ENCODE measurements at places on chromosomes 1 and 21. TPM values are rescaled to one million over a fixed set of nuclear protein-coding genes. Genes with fewer than 3 reads are reported as not detected.

CATSPERE gene
- total RNA-seq, result 0.23 TPM

BROX gene
- total RNA-seq, result 56.7 TPM

- no peak for DNase-seq
Measured at GRCh38 chr21:15408089-15408488, 321.7 kb upstream of the USP25 start.

MRPL39 gene
- total RNA-seq, result 36.5 TPM

DNA sequence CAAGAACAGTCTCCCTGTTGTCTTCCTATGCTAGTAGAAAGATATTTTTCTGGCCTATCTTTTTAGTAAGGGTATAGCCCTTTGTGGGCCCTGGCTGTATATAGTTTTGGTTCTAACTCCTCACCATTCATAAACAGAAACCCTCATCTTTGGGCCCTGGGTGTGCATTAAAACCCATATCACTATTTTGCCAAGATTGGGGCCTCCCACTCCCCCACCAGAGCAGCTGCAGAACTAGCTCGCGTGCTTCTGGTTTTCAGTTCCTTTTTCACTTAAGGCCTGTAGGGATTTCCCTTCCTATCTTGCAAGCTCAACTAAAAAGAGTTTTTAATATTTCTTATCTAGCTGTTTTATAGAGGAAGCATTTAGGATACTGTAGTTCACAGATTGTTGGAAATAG, 106.4 kb downstream of the RGL1 start:
- DNase-seq, result no peak

GRCh38 chr1:40948741-40949443, 30.6 kb upstream of the CTPS1 start:
- peak; percentile 75 for DNase-seq

PLA2G2C gene
- 0.40 TPM for total RNA-seq

- no peak for DNase-seq
Measured at GRCh38 chr1:153598309-153599172, 14.4 kb downstream of the S100A16 start.

- DNase-seq, result no peak
Measured at GRCh38 chr1:33819913-33820311, 44.0 kb upstream of the HMGB4 start.

DNA sequence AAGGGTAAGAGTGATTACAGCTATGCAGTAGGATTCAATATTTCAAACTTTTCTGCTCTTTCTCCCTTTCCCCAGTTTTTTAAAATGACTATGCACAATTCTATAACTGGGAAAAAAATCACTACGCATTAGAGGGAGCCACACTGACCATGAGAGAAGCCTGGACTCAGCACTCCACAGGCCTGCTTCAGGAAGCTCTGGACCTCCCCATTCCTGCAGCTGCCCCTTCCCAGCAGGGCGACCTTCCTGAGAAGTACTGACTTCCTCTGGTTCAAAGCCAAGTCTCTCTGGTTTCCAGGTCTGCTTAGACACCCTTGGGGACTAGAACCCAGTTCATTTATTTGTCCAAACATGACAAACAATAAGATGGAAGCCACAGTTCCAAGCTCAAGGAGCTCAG, 42.0 kb upstream of the CLSTN1 start:
- DNase-seq, result no peak

LCE6A gene
- total RNA-seq, result not detected

- no peak for DNase-seq
Measured at GRCh38 chr1:247338723-247339275, 7.1 kb upstream of the ZNF496 start.

GRCh38 chr1:221797506-221797905, 55.6 kb upstream of the DUSP10 start:
- no peak for DNase-seq

GRCh38 chr1:3775490-3776230, 3.1 kb downstream of the SMIM1 start:
- peak; percentile 57 for DNase-seq

CAMK2N1 gene
- 0.88 TPM for total RNA-seq

HES4 gene
- not detected for total RNA-seq

- DNase-seq, result no peak
Measured at GRCh38 chr1:208159555-208160258, 84.5 kb downstream of the PLXNA2 start.

RGS5 gene
- 3.7 TPM for total RNA-seq

SPATA1 gene
- 4.0 TPM for total RNA-seq

- no peak for DNase-seq
Measured at GRCh38 chr1:93990010-93990409, 80.8 kb upstream of the GCLM start.

DNA sequence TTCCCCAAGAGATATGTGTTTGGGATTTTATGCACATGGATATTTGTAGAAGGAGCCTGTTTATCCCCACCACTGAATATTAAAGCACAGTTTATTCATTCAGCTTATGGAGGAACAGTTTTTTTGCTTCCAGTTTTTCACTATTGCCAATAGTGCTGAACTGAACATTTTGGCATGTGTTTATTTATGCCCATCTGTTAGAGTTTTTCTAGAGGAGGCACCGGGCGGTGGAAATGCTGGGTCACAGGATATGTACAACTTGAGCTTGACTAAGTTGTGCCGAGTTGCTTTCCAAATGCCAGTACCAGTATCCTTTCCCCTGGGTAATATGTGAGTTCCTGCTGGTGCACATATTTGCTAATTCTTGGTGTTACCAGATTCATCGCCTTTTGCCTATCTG, 111.3 kb downstream of the GREM2 start:
- DNase-seq, result no peak

EDN2 gene
- total RNA-seq, result not detected

LIN9 gene
- total RNA-seq, result 11.5 TPM

- DNase-seq, result no peak
Measured at GRCh38 chr21:25330266-25330665, 277.0 kb downstream of the MRPL39 start.

DNA sequence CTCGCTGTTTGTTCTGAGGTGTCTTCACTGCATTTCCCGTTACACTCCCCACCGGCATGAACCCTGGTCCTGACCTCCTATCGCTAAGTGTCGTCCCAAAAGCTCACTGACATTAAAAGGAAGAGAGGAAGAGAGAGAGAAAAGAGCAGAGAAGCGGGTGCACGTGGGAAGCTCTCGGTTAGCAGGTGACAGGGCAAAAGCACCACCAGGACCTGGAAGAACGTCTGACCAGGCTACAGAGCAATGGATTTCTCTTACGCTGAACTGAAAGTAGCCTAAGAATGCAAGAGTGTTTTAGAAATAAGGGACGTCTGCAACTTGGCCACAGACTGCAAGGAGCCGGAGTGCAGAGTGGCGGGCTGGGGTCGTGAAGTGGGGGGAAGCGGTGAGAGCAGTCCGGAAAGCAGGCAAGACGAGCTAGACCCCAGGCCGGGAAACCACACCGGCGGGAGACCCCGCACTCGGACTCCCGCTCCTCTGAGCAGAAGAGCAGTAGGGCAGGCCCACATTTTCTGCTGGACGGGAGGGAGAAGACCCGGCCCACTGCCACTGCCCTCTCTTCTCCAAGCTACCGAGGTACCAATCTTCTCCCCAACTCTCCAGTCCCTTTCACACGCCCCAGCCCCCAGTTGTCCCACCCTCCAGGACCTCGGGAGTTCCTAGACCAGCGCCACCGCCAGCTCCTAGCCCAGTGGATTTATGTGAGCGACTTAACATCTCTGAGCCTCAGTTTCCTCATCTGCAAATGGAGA, 8.3 kb upstream of the MPZL1 start:
- DNase-seq, result peak; percentile 24

PROK1 gene
- total RNA-seq, result not detected

DNA sequence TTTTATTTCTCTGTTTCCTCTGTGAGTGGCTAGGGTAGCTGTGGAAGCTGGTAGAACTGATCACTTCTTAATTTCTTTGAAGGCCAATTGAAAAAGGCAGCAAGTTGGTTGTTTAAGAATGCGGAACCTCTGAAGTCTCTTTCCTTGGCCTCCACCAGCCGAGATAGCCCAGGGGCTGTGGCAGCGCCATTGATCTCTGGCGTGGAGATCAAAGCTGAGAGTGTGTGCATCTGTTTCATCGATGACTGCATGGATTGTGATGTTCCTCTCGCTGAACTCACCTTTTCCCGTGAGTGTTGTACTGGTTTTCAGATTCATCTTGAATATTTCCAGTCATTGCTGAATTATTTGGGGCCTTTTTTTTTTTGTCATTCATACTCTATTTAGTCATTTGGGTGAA, 97.7 kb downstream of the VPS13D start:
- DNase-seq, result no peak

DNA sequence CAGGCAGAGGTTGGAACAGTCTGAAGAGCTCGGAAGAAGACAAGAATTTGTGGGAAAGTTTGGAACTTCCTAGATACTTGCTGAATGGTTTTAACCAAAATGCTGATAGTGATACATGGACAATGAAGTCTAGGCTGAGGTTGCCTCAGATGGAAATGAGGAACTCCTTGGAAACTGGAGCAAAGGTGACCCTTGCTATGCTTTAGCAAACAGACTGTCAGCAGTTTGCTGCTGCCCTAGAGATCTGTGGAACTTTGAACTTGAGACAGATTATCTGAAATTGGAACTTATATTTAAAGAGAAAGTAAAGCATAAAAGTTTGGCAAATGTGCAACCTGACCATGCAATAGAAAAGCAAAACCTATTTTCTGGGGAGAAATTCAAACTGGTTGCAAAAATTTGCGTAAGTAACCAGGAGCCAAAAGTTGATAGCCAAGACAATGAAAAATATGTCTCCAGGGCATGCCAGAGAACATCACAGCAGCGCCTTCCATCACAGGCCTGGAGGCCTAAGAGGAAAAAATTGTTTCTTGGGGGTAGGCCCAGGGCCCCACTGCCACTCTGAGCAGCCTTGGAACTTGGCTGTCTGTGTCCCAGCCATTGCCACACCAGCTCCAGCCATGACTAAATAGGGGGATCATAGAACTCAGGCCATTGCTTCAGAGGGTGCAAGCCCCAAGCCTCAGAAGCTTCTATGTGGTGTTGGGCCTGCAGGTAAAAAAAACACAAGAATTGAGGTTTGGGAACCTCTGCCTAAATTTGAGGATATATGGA, 675.3 kb downstream of the LTN1 start:
- DNase-seq, result no peak

DNA sequence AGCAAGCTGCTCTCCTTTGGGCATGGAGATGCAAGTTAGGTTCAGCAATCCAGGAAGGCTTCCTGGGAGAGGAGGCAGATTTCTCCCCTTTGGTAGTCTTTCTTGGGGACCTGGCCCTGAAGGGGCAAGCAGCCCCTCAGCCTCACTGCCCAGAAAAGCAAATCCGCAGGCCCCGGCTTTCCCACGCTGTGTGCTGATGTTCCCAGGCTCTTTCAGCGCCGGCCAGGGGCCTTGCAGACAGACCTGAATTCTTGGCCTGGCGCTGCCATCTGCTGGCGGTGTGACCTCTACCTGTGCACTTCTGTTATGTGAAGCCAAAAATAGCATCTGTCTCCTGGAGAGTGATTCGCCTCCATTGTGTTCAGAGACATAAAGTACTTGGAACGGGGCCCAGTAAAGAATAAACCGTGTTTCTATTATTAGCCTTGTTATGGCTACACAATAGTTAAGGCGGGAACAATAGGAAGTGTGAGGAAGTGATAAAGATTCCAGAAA, 64.8 kb downstream of the ALPL start:
- peak; percentile 35 for DNase-seq

AMY2A gene
- not detected for total RNA-seq

GRCh38 chr1:109610609-109611307, 8.7 kb downstream of the GNAT2 start:
- no peak for DNase-seq

GRCh38 chr1:245690946-245691541, 536.3 kb downstream of the KIF26B start:
- DNase-seq, result no peak

DNA sequence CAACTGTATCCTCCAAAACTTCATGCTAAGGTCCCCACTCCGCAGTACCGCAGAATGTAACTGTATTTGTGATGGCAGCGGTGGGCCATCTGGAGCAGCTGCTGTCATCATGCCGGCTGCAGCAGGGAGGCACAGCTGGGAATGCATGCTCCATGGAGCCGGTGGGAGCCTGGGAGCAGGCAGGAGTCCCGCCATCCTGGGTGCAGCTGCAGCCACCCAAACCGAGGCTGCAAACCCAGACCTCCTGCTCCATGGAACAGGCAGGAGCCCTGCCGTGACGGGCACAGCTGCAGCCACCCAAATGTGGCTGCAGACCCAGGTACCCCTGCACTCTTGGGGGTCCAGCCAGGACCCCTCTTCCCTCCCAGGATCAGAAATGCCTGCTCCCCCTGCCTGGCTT, 80.3 kb downstream of the SCMH1 start:
- DNase-seq, result no peak

GRCh38 chr1:207172885-207173284, 68.9 kb downstream of the C4BPA start:
- DNase-seq, result no peak

DNA sequence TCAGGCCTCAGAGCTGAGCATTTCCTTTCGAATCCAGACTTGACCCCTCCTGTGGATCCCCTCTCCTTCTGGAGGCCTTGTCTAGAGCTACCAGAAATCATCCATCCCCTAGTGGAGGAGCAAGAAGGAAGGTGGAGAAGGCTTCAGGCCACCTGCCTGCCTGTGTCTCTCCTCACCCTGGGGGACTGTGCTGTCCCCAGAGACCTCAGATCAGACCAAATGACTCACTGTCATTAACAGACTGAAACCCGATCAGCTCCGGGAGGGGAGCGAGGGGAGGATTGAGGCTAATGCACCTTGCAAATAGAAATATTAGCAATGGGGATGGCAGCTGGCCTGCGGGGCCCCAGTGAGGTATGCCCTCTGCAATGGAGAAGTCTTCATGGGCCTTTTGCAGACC, 2.1 kb downstream of the MYBPH start:
- DNase-seq, result no peak

- DNase-seq, result no peak
Measured at GRCh38 chr1:35475356-35475755, 81.8 kb downstream of the KIAA0319L start.

DNA sequence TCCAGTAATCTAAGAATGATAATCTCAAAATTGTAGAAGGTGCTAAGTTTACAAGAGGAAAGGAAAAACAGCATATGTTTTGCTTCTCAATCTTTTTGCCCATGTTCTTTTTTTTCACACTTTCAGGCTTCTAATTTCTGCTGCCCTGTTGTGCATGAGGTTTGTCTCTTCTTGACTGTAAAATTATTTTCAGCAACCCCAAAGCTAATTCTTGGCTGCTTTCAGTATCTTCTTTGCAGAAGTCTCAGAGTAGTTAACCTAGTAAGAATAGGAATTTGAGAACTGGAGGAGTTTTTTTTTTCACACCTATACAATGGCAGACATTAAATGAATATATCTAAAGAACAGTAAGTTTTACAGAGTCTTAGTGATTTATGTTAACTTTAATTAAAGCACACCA, 26.4 kb downstream of the DENND2D start:
- DNase-seq, result no peak

- DNase-seq, result no peak
Measured at GRCh38 chr1:62439652-62440371, 3.0 kb downstream of the USP1 start.

DNA sequence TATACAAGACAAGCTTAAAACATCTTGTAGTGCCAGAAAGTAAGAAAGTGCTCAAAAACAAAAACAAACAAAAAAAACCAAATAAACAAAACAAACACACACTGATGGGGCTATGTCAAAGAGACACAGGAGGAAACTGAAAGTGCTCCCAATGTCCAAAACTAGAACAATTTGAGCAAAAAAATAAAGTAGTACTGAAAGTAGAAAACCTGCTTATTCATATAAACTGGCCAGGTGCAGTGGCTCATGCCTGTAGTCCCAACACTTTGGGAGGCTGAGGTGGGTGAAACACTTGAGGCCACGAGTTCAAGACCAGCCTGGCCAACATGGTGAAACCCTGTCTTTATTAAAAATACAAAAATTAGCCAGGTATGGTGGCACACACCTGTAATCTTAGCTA, 129.9 kb downstream of the GLUL start:
- no peak for DNase-seq

ZSCAN20 gene
- 2.1 TPM for total RNA-seq

CFAP74 gene
- not detected for total RNA-seq

Data from activated CD4-positive, alpha-beta memory T cell treated with anti-CD3 and anti-CD28 coated beads, Interleukin-2, amount 10 ng/mL, durations not matched to agents 7 days and 5 days (primary cell).